Mesendoderm (in vitro differentiated cells): ENCODE measurements at places on chromosomes 12 and 14.

- DNase-seq = no peak
Observed at GRCh38 chr12:50928392-50928791, 24.0 kb upstream of the HIGD1C start.

- DNase-seq = no peak
Observed at GRCh38 chr12:58458102-58458501, 462.2 kb downstream of the LRIG3 start.

- peak; percentile 28 for DNase-seq
Observed at GRCh38 chr14:88016768-88017167, 11.8 kb downstream of the GPR65 start.

GRCh38 chr14:37343307-37344094 lies 145.8 kb downstream of the MIPOL1 start:
- no peak for DNase-seq

GRCh38 chr12:58907391-58907790 lies 12.9 kb downstream of the LRIG3 start:
- DNase-seq = no peak

DNA sequence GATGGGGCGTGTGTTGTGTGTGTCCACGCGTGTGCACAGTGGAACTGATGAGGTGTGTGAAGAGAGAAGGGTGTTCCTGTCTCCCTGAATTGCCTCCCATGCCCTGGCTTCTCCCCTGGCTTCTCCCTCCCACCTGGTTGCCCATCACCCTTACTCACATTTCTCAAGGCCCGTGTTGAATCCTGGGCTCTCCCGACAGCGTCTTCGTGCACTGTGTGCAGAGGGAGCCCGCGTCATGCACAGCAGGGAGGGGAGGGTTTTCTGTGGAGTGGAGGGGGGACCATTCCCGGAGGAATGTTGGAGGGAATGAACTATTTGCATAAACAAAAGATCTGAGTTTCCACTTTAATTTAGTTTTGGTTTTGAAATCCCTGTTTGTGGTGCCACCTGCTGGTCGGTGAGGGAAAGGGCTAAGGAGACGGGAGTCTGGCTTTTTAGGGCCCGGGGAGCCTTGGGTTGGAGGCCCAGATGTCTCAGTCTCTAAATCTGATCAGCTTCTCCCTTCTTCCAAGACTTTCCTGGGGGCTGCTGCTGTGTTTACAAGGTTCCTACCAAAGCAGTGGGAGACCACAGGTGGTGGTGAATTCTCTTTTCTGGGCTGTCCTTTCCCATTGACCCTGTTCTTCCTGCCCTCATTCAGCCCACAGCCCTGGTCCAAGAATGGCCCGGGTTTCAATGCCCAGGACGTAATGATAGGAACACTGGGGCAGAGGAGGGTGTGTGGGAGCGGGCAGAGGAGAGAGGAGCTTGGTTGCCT lies at the start of gene C1R:
TSS of gene C1R (minus strand) at position 217 of the 757 bp plus-strand sequence. CDS start at position 160, 57 bp downstream.
- DNase-seq = peak; percentile 67

DNA sequence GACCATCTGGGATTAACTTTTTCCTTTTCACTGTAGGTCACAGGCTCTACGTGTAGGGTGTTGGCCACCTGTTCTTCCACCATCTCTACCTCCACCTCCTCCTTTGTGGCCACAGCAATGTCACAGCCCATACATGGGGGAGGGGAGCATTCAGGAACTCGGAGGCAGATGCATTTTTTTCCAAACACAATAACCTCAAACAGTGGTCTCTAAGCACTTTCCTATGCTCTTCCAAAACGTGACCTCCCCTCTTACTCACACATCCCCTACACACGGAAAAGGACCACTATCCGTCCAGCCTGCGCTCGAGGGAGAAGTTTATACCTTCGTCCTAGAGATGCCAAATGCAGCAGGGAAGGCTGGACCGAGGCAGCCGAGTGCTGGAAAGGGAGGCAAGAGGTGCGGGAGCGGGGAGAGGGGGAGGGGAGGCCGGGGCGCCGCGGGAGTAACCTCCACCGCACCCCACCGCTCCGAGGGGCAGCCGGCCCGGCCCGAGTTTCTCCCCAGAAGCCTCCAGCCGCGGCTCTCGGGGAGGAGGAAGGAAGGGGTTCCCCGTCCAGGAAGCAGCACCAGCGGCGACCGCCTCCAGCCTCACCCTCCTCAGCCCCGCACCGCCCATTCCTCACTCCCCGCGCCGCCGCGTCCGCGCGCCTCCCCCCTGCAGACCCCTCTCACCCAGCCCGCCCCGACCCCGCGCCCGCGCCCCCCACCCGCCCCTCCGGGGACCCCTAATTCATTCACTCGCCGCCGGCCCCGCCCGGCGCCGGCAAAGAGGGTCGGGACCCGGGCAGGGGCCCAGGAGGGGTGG lies 594 bp downstream of the KRAS start:
- peak; percentile 68 for DNase-seq

- no peak for DNase-seq
Observed at GRCh38 chr14:74980398-74980730, 22.4 kb upstream of the EIF2B2 start.

DNA sequence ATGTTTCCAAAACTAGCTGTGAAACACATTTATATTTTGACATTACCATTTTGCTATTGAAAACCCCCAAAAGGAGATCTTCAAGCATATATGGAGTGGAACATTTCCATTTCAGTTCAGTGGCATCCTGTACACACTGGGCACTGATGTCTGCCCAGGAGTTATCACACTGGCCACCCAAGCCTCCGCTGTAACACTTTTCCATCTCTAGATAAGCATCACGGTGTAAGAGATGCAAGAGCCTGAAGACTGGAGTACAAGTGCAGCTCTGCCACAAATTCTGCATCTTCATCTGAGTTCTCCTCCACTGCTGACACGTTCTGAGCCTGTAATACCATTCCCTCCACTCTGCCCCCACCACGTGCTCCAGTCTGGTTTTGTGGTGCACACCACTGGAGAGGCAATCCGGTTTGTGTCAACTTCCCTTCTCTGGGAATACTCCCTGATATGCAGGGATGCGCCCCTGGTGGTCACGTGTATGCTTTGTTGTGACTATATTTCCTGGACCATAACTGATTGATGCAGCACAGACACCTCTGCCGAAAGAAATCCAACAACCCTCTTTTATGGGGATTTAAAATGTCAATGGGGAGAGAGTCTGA lies 12.7 kb downstream of the SPTLC2 start:
- DNase-seq = no peak

- DNase-seq = peak; percentile 73
Observed at GRCh38 chr12:2183556-2184541, 131.1 kb downstream of the CACNA1C start.

- no peak for DNase-seq
Observed at GRCh38 chr12:75721796-75722195, 210.4 kb upstream of the KRR1 start.

DNA sequence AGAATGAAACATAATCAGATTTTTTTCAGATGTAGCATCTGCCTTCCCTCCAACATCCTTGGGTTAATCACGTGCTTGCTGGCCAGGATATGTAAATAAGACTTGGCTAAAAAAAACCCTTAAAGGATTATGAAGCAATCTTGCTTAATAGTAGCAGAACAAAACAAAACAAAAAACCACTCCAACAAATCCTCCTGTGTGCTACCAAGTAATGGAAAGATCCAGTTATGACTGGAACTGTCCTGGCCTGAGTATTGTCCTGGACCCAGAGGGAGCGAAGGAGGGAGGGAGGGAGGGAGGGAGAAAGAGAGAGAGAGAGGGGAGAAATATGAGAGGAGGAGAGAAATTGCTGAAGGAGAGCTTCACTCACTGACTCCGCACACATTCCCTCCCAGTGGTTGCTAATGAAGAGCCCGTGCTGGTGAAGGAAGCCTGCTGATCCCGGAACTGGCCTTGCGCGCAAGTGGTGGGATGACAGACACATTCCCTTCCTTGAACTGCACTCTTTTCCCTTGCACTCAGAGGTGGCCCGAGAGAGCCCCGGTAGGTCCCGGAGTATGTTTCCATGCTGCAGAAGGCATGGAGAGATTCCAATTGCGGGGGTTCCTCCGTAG lies 57.2 kb downstream of the HMGA2 start:
- DNase-seq = peak; percentile 53

- DNase-seq = no peak
Observed at GRCh38 chr12:122227341-122227740, 1.5 kb upstream of the DIABLO start.

GRCh38 chr12:24982250-24982649 lies 33.3 kb upstream of the BCAT1 start:
- DNase-seq = no peak

DNA sequence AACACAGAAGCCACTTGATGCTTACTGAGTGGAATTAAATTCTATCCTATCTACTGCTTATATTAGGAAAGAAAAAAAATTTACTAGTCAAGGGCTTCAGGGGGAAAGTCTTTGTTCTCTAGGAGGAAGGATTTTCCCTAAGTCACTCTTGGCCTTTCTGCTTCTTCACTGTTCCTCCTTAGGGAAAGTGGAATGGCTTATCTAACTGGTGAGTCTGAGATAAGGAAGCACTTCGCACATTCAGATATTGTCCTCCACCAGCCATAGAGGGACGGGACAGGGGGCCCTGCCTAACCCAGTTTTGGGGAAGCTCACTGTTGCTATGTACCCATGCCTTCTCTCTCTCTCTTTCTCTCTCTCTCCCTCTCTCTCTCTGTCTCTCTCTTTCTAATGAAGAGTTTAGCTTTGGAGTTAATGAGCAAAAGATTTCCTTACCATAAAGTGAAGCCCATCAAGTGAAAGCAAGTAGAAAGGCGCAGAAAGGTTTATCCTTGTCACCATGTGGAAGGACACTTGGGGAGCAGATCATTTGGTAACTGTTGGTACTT lies 450.6 kb downstream of the ZFP36L1 start:
- DNase-seq = peak; percentile 94

GRCh38 chr12:122942637-122943036 lies 23.6 kb downstream of the ABCB9 start:
- DNase-seq = no peak

DNA sequence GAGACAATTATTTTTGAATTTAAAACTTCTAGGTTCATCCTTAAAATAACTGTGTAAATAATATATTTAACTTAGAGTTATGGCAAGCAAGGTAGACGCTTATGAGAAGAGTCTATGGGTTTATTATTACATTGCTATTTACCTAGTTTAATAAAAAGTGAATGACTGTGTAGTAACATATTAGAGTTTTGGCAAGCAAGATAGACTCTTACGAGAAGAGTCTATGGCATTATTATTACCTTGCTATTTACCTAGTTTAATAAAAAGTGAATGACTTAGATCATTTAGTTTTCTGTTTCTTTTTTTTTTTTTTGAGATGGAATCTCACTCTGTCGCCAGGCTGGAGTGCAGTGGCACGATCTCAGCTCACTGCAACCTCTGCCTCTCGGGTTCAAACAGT lies 3.8 kb downstream of the RNF34 start:
- no peak for DNase-seq

GRCh38 chr12:117528538-117528937 lies 167.1 kb upstream of the NOS1 start:
- DNase-seq = no peak

- no peak for DNase-seq
Observed at GRCh38 chr14:72958548-72958947, 32.3 kb downstream of the DCAF4 start.

- DNase-seq = peak; percentile 65
Observed at GRCh38 chr12:6603095-6603567, 4.0 kb downstream of the CHD4 start.
